ENCODE measurements at places on chromosomes 5 and 9.

DNA sequence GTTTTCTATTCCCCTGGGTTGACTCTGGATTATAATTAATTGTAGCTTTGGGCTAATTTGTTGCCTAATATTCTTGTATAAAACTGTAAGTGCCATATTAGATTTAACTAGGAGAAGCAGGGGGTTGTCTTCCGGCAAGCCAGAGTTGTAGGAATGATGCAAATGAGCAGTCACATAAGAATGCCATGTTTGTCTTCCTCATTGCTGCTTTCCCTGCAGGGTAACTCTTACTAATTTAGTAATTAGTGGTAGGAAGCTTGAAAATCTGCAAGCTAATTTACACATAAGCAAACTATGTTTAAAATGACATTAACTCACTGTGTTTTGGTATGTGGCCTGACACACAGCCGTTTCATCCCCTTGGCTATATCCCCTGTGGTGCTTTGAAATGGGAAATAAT lies 527.8 kb downstream of the KCTD16 start:
- no peak for DNase-seq

GRCh38 chr5:119017994-119018393 lies 29.6 kb upstream of the DTWD2 start:
- no peak for DNase-seq

GRCh38 chr9:69044240-69045219 lies 9.0 kb downstream of the FXN start:
- no peak for DNase-seq

DNA sequence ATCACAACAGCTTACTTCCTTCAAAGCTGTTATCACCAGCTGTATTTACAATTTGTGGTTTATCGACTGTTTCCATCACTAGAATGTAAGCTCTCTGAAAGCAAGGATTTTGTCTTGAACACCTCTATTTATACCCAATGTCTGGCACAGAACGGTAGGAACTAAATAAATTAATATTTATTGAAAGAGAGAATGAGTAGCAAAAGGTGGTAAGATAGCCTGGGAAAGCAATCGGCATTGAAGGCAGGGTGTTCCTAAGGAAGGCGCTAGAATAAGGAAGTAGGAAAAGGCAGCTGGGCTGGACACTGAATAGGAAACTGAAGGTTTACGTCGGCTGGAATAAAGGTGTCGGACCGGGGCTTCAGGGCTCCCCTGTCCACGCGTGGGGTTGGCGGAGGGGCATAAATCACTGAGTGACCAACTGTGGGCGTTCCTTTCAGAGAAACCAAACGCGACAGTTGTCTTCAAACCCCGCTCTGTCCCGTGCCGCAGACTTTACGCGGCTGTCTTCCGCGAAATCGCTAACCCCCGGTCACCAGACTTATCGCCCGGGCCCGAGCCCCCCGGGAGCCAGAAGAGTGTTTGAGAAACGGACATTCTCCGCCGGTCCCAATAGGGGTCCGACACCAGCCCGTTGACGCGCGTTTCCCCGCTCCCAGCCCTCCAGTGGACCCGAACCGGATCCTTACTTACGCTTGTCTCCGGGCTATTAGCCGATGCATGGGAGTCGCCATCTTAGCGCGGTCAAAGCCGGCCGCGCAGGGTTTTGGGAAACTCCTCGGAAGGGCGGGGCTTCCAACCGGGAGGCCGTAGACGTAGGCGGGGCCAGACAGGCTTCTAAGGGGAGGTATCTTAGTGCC lies at the start of gene ZCCHC10:
TSS of gene ZCCHC10 (minus strand) at position 746 of the 860 bp plus-strand sequence. CDS start at position 734, 12 bp downstream.
- peak; percentile 89 for DNase-seq

DNA sequence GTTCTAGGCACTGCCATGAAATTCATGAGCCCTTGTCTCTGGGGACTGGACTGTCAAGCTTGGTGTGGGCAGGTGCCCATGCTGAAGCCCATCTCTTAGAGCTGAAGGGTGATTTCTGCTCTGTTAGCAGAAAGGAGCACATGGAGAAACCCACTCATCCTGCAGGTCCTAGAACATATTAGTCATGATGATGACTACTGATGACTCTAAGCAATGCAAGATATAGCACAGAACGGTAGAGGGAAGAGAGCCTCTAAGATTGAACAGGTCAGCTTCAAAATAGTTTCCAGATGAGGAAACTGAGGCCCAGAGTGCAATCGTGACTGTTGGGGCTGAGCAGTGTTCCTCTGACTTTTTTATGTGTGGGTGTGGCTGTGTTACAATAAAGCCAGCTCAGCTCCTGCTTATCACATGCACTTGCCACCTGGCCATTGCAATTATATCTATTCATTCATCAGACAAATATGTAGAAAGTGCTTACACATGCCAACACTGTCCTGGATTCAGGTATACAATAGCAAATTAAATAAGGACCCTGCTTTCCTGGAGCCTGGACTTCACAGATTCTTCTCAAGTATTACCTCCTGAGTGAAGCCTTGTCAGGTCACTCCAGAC lies 140.2 kb upstream of the BRINP1 start:
- DNase-seq: no peak

- no peak for DNase-seq
Measured at GRCh38 chr5:17087035-17087434, 130.4 kb upstream of the BASP1 start.

DNA sequence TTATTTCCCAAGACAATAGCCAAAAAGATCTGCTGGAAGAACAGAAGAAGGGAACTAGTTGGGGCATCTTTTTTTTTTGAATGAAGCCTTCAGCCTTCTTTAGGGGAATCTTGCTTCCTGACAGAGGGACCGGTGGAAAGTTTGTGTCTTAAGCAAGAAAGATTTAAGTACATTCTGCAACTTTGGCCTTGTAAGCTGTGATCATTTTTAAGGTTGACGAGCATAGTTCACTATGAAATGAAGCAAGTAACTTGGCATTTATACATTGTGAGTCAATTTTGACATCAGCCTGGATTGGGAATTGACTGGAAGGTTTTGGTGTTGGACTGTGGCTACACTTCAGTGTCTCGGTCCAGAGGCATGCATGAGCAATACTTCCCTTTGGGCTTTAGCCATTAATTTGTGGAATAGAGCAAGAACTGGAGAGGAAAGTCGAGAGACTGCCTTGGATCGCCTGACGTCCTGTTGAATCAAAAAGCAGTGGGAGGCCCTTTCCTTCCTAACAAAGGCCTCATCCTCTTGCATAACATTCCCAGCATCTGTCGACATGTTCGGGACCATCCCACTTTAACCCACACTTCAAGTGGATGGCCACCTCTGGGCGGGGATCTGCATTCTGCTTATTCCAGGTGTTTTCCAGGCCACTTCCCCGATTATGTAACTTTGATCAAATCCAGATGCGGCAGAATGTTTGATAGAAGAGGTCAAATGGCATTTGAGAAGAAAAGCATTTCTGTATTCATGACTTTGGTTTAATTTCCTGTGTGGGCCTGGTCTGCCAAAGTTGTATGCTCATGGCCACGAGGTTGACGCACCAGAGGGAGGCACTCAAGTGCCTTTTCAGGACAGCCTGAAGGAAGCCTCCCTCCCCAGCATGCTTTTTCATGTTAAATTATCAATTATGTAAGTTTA lies 12.5 kb downstream of the ABL1 start:
- no peak for DNase-seq

- DNase-seq: no peak
Measured at GRCh38 chr9:78438211-78438610, 141.3 kb downstream of the PSAT1 start.

GRCh38 chr5:59035681-59036080 lies 452.8 kb downstream of the RAB3C start:
- no peak for DNase-seq

All from activated CD4-positive, alpha-beta T cell treated with anti-CD3 and anti-CD28 coated beads, Interleukin-2, amount 50 U/mL, for 1 hour (primary cell).